Activated effector memory CD4-positive, alpha-beta T cell treated with anti-CD3 and anti-CD28 coated beads, Interleukin-2, amount 50 U/mL, for 16 hours (primary cell): ENCODE measurements at places on chromosomes 2 and 18.
A peak's percentile ranks its signal among the peaks of the same experiment; 100 is the strongest.

DNA sequence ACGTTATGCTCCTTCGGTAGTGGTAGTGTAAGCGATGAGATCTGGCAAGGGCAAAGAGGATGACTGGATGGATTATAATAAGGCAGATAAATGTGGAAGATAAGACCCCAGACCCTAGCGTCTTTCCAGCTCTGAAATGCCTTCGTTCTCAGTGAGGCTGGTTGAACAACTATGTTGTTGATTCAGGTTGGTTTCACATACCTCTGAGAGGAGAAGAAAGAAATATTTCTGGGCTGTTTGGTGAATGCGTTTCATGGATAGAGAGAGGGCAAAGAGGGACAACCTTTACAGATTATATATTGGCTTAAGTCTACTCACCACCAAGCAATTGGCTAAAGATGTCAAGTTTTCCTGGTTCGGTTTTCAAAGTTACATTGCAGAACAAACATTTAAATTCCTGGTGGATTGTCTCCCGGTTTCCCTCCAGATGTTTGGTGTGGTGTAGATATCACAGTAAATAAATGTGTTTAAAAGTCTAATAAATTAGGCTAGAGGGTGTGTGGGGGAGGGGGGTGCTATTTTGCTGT, 190.1 kb upstream of the GLI2 start:
- DNase-seq = no peak

- peak; percentile 88 for DNase-seq
These were observed 874 bp downstream of the CLIP4 start for GRCh38 chr2:29115797-29116781.

GRCh38 chr18:30925795-30926194, 116.7 kb downstream of the DSC3 start:
- no peak for DNase-seq

GRCh38 chr2:38386377-38386776, 9.3 kb upstream of the ATL2 start:
- DNase-seq = no peak

DNA sequence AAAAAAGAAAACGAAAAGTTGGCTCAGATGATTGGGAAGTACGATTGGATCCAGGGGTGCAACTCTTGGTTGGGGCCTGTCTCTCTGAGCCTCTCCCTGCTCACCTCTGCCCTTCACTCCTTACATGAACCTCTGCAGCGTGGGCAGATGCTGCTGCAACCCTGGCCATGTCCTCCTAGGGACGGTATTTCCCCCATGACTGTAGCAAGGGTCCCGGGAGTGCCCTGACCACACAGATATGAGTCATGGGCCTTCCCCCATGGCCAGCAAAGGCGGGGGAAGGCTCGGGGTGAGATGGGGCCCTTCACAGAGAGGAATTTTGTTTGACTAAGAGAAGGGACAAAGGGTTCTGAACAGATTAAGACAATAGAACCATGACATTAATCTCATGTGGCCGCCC, 129.0 kb downstream of the NCK2 start:
- peak; percentile 91 for DNase-seq
